ENCODE measurements at places on chromosomes 2 and 18.

GRCh38 chr2:13001408-13001807, 284.7 kb downstream of the TRIB2 start:
- DNase-seq = no peak

DNA sequence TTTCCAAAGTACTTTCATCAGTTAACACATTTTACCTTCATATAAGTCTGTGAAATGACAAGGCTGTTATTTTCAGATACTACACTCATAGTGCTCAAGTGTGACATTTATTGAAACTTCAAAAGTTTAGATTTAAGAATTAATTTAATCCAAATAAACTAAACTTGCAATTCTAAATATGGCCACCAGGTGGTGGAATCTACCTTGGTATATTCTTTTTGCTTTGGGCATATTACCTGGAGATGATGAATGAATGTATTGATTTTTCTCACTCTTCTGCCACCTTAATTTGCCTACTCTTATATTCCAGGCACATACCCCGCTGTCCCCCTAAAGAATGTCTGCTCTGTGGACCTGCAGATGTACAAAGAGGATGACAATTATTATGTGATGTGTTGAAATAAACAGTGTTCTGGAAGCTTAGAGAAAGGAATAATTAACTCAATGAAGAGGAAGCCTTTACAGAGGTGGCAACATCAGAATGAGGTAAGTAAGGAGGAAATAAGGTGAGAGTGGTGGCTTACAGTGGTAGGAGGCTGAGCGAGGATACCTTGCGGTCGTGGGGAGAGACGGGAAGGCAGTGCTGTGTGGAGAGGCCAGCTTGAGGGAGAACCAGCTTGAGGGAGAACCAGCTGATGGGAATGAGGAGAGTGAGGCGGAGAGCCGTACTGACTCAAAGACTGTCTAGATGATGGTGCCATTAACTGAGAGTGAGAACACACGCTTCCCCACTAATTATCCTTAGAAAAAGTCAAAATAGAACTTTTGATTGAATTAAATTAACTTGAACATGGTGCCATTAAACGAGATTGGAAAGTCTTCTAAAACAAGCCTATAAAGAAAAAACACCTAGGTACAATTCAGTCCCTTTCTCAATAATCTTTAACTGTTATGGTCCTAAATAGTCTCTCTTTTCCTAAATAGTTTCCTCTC, 179.5 kb downstream of the CELF4 start:
- DNase-seq = no peak

- no peak for DNase-seq
These were observed 1143.6 kb upstream of the ACVR2A start for GRCh38 chr2:146701183-146701582.

DNA sequence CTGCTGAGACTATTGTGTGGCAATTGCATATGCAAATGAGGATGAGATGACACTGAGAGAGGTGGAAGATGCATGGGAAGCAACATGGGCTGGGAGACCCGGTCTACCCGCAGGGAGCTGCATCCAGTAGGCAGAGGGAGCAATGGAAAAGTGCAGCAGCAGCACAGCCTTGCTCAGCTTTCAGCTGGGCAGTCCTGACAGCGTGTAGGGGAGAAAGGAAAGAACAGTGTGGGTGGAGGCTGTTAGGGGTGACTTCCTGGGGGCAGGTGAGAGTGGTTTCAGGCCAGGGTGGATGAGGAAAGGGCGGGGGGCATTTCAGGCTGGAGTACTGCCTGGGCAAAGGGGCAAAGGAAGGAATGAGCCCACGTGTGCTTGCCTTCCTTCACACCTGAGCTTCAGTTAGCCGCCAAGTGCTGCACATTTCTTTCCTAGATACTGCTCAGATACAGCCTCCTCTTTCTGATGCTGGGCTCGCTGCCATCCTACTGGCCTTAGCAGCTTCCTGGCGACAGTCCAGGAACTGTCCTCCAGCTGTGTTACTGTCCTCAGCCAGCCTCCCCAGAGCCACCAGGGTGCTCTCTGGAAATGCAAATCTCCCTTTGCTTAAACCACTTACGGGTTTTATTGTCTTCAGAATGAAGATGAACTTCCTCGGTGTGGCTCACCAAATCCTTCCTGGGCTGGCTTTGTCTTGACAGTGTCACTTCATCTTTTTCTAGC, 276.3 kb downstream of the TSN start:
- no peak for DNase-seq

GRCh38 chr18:34841891-34842290, 131.8 kb downstream of the DTNA start:
- DNase-seq = no peak

DNA sequence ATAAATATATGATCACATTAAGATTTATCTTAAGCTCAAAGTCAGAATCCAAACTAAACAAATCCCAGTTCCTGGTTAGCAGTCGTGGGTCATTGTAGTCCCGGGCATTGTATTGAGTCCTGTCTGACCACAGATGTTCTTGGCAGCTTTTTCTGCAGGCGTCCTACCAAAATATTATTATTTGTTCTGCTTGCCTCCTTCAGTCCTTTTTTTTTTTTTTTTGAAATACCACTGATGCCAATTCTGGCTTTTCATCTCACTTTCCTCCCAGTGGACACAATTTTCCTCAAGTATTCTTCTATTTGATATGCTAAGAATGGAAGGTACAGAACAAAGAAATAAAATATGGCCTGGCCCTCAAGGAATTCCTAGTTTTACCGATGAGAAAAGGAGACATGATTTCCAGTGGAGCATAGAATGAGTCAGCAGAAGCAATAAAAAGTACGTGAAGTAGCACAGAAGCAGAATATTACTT, 151.6 kb downstream of the CSRNP3 start:
- no peak for DNase-seq

All from C1 segment of cervical spinal cord (tissue), 14 donors.